Lower leg skin (tissue), 4 donors: ENCODE measurements at places on chromosomes 3 and 15. TPM values are rescaled to one million over a fixed set of nuclear protein-coding genes. Genes with fewer than 3 reads are reported as not detected.
A peak's percentile ranks its signal among the peaks of the same experiment; 100 is the strongest.

DNA sequence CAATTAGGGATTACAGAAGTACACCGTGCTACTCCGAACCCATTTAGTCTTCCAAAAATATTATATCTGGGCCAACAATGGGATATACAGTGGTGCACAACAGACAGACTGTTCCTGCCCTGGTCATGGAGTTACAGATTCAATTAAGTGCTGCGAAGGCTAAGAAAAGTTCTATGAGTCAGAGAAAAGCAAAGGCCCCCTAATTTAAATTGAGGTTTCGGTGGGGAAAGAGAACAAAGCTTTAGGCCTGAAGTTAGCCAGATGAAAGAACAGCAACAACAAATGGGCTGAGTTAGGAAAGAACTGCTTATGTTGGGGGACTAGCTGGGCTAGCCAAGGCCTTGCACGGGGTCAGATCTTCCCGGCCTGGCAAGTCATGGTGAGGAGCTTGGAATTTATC lies 131.8 kb downstream of the MDFIC2 start:
- DNase-seq, result no peak

The TTLL13 gene
- total RNA-seq, result not detected

DNA sequence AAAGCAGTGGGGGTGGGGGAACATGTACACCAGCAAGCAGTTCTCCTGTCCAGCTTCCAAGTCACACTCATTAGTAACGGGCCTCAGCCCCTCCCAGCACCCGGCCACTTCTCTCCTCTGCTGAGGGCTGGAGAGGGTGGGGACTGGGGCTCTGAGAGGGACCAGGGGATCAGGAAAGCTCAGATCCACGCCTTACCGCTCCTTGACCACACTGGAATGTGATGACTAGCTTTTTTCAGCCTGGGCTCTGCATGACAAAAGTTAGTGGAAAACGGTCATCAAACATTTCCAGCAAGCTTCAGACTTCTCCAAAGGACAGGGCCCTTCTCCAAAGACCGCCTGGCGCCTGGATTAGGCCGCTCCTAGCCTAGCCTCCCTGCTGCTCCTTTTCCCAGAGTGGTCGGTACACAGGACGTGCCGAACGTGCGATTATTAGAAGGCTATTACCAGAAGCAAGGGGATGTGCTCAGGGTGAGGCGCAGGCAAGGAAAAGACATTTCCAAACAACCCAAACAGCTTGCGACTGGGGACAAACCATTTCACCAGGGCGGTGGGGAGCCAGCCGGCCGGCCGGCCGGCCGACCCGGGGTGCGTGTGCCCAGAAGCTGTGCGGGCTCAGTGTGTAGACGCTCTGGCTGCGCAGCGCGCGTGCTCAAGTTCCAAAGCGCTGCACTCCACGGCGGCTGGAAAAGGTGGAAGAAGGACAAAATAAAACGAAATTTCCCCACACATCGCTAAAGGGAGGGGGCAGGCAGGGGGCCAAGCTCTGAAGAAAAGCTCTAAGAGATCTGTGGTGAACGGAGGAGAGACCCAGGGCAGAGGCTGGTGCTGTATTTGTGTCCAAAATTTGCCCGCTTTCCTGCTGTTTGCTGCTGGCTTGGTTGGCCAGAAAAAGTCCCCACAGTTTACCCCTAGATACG lies 51.0 kb upstream of the SSR3 start:
- DNase-seq, result peak; percentile 85

The SLC30A4 gene
- 8.1 TPM for total RNA-seq

The FAM227B gene
- 3.7 TPM for total RNA-seq
